Right atrium auricular region (tissue), 2 donors: ENCODE measurements at places on chromosomes 2 and 18. TPM values are rescaled to one million over a fixed set of nuclear protein-coding genes. Genes with fewer than 3 reads are reported as not detected.

The CCDC148 gene
- total RNA-seq = 0.20 TPM

The CNDP1 gene
- not detected for total RNA-seq

The ATOH8 gene
- 116 TPM for total RNA-seq

The CD207 gene
- not detected for total RNA-seq

- DNase-seq = no peak
Measured at GRCh38 chr2:224973112-224974016, 68.9 kb downstream of the DOCK10 start.

DNA sequence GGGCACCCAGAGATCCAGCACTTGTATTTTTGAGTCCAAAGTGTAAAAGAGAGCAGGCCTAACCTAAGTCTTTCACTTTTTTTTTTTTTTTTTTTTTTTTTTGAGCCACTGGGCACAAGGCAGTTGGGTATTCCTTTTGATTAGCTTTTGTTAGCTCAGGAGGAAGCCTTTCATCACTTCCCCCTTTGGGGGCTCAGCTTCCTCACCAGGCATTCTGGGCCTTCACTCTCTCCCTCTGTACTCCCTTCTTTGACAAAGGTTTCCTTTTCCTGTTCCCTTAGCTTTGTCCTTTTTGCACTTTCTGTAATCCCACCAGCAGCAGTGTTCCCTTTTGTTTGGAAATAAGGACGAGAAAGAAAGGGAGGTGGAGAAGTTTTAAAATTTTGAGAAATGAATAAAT, 88.2 kb downstream of the PKP4 start:
- no peak for DNase-seq

GRCh38 chr18:4599312-4599711, 144.2 kb upstream of the DLGAP1 start:
- DNase-seq = no peak

DNA sequence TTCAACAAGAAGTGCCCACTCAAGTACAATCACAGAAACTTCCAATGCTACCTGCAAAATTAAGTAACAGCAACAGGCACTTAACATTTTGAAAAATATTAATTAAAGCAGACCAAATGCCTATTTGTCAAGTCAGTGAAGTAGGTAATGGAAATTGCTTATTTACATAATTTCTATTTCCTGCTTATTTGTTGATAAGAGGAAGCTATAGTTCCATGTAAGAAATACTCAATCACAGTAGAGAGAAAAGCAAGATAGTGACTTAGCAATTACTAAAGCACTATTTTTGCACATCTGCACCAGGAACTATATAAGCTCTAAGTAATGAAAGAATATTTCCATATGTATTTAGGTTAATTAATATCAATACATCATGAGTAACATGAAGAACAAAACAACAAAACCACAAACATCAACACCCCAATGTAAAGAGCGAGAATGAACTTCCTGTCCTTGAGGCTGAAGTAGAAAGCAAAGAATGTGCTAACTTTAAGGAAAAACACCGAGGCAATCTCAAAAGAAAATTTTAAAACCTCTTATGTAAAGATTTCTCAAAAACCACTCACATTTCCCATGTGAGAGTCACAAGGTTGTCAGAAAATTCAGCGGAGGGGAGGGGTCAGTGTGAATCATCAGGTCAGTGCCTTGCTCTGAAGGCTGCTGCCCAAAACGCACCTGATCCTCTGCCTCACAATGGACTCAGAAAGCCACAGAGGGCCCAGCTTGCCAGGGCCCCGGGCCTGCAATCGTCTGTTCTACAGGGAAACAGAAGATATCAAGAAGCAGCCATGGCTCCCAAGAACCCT, 12.5 kb downstream of the NPC1 start:
- no peak for DNase-seq

- no peak for DNase-seq
Measured at GRCh38 chr2:135951041-135951583, 34.3 kb downstream of the DARS1 start.
